ENCODE measurements at places on chromosomes 2 and 18.

DNA sequence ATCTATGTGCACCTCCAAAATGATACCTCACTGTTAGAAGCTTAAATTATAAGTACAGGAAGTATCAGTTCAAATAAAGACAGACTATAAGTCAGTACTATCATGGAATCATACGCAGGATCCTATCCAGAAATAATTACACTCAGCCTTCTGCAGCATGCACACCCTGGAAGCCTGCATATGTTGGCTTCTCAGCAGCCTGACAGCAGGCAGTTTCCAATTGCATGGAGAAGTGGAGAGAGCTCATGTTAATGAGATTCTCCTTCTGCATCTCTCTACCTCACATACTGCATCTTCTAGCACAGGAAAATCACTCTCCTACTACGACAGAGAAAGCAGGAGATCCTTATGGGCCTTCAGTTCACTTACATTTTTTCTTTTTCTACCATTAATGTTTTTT, 20.5 kb downstream of the NR4A2 start:
- no peak for DNase-seq

DNA sequence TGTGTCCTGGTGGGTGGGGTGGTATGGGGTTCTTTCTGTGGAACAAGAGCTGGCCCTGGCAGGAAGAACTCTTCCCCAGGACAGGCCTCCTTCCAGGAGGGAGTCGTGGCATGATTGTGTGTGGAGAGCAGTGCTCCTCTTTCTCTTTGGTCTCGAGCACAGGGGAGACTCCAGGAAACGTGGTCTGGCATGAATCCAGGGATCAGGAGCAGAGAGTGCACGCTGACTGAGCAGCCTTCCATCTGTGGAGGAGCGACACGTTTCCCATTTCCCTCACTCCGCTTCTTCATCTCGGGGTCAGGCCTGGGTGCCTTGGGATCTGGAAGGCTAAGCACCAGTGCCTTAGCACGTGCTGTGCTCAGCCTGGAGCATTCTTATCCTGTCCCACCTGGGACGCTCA, 132.0 kb upstream of the HDAC4 start:
- DNase-seq, result no peak

DNA sequence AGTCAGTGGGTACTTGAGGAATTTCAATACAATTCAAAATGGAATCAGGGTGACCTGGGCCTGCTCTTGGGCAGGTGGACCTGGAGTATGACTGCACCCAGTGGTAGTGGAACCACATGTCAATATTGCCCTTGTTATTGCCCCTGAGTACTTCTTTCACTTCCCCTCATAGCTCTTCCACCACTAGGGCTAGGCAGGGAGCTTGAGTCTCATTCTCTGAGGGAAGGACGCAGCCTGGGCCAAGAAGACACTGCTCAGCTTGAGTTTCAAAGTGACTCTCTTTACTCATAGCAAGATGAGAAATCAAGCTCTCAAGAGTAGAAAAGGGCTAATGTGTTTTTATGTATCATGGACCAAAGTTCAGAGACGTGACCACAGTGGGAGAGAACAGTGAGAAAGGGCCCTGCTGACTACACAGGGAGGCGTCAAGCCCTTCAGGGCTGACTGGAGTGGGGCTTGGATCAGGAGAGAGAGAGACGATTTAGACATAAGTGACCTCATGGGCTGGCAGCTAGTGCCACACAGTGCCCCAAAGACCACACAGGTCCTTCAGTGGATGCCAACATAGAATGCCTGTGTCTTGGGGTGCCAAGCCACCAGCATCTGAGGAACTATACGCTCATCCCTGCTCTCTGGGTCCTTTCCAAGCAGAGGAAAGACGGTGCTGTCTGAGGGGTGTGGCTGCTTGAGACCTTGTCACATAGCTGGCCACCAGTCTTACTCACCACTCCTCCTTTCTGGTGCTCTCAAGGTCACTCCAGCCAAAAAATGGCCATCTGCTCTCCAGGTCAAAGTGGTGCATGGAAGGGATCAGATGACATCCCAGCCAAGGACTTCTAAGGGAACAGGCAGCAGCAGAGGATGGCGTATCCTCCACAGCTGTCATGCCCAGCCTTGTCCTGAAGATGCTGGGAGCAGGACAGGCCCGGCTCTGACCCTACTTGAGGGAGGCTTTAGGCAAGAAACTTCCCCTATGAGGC, 13.0 kb downstream of the PTMA start:
- DNase-seq, result no peak

- DNase-seq, result no peak
Measured at GRCh38 chr18:63067939-63068338, 251.6 kb downstream of the BCL2 start.

DNA sequence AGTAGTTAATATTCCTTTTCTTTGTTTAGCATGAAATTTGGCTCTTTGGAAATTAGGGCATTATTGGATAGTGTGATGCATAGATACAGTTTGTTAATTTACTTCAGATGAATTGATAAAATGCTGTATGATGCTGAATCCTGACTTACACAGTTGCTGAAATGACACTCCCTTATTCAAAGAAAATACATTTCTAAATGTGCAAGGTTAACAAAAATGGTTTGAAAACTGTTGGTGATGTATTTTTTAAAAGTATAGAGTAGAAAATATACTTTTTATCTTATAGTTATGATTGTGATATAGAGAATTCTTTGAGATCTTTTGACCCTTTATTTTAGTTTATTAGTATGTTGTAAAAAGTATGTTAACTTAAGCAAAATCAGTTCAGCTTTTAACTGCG, 27.8 kb downstream of the VAPA start:
- no peak for DNase-seq

GRCh38 chr2:45218931-45219339, 209.7 kb upstream of the SIX2 start:
- no peak for DNase-seq

DNA sequence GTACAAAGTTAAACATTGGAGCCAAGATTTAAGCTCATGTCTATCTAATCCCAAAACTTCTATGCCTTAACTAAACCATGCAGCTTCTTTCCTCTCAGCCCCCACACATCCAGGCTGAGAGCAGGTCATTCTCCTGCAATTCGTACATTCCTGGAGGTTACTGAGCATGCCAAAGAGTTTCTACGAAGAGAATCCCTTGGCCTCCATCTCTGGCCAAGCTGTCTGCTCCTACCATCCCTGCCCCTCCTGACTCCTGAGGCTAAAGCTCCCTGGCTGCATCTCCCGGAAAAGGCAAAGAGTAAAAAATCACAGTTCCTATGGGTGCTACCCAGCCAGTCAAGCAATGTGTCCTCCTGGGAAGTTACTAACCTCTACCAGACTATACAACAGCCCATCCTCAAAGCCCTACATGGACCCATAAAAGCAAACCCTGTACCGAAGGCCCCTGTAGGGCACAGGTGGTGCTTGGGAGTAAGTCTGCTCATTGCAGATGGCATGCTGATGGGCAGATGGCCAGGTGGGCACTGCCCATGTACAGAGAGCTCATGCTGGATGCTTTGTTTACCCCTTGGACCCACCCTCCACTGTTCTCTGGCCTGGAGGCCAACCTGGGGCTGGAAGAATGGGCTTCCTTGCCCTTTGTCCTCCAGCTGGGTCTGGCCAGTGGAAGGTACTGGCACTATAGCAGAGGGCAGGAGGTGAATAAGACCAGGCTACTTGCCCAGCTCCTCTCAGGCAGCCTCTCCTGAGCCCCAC, 99.5 kb downstream of the TTC32 start:
- no peak for DNase-seq
